ENCODE measurements at places on chromosomes 4 and X.
A peak's percentile ranks its signal among the peaks of the same experiment; 100 is the strongest.

- peak; percentile 10 for DNase-seq
Observed at GRCh38 chrX:136199365-136199764, 51.8 kb downstream of the MAP7D3 start.

GRCh38 chr4:110622841-110623717 lies at the start of gene PITX2:
Gene PITX2, minus strand, starts transcription at chr4:110623077. Its CDS starts 617 bp downstream, at chr4:110622460.
- DNase-seq: peak; percentile 96

DNA sequence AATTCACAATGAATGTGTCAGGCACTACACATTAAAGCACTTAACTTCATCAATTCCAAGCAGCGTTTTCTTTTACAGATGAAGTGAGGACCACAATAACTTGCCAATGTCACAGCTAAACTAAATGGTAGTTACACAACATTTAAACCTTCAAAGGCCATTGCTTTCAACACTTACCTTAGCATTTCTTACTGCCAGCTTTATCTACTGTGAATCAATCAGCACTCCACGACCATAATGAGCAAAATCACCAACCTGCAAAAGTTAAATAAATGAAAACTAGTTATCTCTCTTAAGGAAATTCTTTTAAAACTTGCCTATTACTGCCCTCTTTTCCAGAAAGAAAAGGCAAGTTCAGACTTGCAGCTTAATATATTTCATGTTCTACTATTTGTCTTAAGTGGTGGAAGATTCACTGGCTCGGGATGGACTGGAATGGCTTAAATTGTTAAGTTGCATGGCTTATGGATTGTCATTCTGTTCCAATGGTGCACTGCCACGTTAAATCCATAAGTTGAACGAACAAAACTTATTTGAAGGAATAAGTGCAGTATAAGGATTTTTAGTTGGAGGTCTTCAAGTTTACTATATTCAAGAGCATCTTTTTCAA lies 8.3 kb downstream of the RBMX start:
- DNase-seq: no peak

DNA sequence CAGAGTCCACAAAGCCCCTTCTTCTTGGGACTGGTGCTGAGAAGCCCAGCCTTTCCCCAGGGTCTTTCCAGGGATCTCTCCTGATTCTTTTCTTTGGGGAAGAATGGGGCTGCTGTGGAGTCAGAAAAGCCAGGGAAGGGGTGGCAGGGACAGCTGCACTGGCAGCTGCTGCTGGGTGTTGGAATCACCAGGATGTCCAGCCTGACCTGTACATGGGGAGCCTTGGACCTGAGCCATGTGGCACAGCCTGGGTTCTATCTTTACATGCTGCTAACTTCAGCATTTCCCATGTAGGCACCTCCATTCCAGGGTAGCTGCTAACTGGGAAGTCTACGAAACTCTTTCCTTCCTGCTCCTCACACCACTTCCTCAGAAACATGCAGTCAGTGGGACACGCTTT lies 36.0 kb downstream of the MED28 start:
- DNase-seq: no peak

DNA sequence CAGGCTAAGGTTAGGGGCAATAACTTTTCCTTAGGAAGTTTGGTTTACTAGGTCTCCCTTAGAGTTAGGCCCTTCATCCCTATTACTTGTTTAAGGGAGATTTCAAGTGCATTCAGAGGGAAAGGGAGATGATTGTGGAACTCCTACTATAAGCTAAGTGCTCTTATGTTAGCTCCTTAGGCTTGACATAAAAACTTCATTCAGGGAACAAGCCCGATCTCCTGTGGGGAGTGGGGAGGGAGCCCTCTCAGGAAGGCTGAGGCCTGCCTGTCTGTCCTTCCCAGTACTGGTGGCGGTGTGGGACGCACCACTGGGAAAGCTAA lies 8.0 kb downstream of the KLF3 start:
- no peak for DNase-seq

GRCh38 chr4:4984186-4984585 lies 35.1 kb downstream of the CYTL1 start:
- no peak for DNase-seq

DNA sequence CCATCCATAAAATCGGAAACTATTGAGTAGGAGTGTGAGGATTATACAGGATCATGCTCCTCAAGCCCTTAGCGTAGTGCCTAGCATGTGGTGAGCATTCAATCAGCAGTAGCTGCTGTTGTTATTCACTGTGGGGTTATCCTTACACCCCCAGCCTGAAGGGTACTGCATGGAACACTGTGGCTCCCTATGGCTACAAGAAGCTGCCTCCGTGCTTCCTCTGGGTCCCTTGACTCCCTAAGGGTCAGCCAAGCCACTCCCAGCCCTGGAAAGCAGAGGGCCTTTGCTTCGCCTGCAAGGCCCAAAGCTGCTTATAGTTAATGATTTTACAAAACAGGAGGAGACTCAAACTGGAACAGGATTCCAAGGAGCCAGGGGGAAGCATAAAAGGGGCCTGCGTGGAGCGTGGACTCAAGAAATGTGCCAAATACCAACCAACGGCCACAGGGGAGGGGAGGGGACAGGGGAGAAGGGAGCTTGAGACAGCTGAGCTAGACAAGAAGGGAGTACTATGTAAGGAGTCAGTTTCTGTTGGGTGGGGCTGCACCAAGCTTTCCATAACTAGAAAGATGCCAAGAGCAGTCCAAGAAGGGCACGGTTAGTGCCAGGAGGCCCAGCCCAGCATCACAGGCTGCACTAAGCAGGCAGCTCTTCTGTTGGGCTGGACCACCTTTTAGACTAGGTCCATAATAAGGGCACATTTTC lies 15.9 kb downstream of the SEPTIN6 start:
- DNase-seq: no peak

- DNase-seq: no peak
Observed at GRCh38 chr4:120902925-120903324, 19.6 kb downstream of the PRDM5 start.

DNA sequence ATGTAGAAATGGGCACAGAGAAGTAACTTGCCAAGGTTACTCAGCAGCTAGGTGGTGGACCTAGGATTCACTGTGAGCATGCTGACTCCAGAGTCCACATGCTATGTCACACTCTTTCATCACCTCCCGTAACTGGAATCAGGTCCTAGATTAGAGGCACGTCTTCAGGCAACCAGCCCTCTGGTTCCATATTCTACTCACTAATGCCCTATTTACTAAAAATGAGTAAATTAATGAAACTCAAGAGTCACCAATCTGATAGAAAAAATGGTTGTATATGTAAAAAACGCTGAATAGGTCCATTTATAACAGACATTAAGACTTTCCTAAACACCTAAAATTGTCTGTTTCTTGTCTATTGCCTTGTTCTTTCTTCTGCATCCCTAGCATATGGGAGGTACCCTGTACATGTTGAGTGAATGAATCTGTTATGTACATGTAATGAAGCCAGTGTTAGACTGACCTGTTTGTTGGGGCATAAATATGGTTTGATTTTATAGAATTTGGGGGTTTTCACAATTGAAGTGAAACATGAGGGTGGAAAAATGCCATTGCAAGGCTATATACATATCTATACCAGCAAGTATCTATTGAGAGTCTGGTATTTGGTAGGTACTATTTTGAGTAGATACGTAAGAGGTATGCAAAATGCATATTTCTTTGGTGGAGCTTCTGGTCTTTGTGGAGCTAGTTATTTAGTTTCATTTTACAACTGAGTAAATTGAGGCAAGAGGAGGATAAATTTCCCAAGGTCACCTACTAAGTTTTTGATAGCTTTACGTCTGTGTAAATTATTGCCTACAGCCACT lies 7.5 kb upstream of the RUFY3 start:
- DNase-seq: no peak

DNA sequence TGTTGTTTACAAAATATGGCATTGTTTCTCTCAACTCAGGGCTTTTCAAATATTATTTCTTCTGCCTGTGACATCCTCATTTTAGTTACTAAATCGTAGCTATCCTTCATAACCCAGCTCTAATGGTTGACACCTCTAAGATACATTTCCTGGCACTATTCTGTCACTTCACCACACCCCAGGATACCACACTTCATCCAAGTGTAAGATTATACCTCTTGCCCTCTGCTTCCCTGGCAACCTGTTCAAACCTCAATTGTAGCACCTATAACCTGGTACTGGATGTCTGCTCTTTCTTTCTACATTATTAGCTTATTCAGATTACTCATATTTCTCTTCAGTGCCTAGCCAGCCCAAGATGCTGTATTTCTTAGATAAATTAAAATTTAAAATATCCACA lies 175.7 kb upstream of the SPIN4 start:
- no peak for DNase-seq

- DNase-seq: peak; percentile 83
Observed at GRCh38 chrX:17046478-17047097, 100.1 kb downstream of the REPS2 start.

DNA sequence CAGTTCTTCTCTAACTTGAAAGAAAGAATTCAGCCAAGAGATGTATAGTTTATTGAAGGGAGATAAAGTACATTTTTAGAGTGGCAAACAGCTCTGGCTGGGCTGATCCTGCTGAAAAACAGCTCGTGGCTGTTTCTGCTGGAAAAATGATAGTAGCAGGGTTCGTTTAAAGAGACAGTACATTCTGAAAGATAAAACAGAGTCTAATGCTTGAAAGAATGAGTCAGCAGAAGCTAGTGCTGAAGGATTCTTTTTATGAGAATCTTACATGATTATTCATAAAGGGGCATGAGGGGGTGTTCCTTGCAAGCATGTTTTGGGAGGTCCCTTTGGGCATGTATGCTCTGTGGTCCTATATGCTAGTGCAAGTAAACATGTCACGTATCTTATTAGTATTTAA lies 790.0 kb downstream of the PCDH18 start:
- DNase-seq: no peak

DNA sequence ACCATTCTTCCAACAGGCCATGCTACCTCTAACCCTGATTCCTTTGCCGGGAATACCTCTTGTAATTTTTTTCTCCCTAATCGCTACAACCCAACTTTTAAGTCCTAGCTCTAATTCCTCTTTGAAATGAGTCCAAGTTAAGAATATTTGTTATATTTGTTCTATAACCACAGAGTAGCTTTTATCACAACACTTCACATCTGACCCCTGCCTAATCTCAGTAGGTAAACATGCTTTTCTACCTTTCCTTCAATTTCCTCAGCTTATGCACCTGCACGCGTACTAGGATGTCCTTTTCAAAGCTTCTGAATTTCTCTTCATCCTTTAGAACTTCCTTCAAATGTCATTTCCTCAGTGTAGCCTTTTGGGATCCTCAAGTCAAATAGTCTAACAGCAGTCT lies 915.5 kb upstream of the LCORL start:
- no peak for DNase-seq

GRCh38 chrX:121150217-121150616 lies 102.8 kb downstream of the GLUD2 start:
- no peak for DNase-seq

DNA sequence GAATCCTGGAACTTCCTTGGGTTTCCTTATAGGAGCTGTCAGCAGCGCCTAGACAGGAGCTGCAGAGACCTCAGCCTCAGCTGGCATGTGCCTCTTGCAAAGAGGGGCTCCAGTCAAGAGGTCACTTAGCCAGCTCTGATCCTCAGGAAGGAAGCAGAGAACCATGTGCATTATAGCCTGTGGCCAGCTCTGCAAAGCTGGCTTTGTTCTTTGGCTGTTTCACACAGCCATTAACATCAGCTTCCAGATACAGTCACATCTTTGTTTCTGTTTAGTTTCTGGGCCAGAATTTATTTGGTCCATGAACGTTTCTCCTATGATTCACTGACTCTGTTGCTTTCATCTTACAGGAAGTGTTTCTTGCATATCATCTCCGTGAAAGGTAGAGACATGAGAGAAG lies 92.4 kb downstream of the CC2D2A start:
- DNase-seq: no peak

DNA sequence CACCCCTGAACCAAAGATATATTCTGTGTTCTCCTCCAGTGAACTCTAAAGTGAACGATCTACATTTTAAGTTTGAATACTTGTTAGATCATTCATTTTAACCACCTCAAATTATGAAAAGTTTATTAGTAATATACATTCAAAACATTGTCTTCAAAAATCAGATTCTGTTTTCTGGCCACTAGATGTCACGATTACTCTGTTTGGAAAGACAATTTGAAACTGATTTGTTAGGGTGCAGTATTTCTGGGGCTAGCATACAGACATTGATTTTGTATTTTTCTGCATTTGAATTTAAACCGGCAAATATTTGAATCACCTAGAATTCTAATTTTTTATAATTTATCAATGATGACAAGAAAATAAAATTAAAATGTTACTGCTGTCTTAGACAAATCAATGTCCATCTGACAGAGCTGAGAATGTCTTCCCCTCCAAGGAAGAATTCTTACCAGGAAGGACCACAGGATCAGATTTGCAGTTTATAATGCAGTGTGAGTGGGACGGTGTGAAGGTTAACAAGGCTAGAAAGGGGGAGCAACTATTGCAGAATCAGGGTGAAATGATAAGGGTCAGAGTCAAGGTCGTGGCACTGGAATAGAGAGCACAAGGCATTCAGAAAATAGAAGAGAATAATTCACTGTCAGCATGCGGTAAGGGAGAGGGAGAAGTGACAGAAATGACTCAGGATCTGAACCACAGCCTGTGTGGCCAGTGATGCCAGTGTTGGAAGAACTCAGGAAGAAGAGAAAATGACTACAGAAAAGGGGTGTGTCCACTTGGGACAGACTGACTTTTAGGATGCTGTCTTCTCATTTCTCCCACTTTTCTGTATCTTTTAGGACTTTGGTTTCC lies 91.6 kb downstream of the ANXA10 start:
- peak; percentile 47 for DNase-seq

- DNase-seq: no peak
Observed at GRCh38 chr4:106126062-106126461, 189.9 kb downstream of the TBCK start.

- peak; percentile 5 for DNase-seq
Observed at GRCh38 chr4:149796381-149796780, 19.3 kb downstream of the IQCM start.

GRCh38 chr4:34269613-34270012 lies 1974.7 kb downstream of the ARAP2 start:
- no peak for DNase-seq

- DNase-seq: no peak
Observed at GRCh38 chr4:164701665-164702064, 52.3 kb upstream of the SMIM31 start.

DNA sequence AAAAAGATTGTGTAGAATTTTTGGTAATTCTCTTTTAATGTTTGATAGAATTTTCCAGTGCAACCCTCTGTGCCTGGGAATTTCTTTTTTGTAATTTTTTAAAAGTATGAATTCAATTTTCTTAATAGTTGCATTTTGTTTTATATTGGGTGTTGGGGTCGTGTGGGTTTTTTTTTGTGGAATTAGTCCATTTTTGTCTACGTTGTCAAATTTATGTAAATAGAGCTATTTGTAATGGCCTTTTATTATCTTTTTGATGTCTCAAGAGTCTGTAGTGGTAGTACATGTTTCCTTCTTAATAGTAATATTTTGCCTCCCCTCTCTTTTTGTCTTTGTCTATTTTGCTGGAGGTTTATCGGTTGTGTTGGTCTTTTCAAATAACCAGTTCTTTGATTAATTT lies 64.4 kb downstream of the F11 start:
- DNase-seq: no peak

- DNase-seq: no peak
Observed at GRCh38 chr4:7757501-7758471, 181.9 kb downstream of the AFAP1 start.

GRCh38 chr4:110046588-110047049 lies 133.9 kb downstream of the EGF start:
- DNase-seq: peak; percentile 71

All from NCI-H69 (cell line).